ENCODE measurements at places on chromosomes 1 and 21.

- DNase-seq = no peak
These were observed 7.9 kb downstream of the LAX1 start for GRCh38 chr1:203772836-203773235.

DNA sequence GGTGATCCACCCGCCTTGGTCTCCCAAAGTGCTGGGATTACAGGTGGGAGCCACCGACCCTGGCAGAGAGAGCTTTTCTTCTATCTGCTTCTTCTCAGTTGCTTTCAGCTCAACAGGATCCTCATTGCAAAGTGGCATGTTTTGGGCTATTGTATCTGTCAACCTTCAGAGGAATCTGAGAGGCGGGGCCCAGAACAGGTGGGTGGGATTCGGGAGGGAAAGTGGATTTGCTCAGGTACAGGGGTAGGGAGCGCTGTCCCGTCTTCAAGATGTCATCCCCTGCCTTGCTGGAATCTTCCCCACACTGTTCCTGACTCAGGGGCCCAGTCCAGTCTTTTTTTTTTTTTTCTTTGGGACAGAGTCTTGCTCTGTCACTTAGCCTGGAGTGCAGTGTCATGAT is 26.9 kb upstream of the RCC2 start:
- DNase-seq = no peak

- DNase-seq = no peak
These were observed 771 bp upstream of the RAD54L start for GRCh38 chr1:46246548-46247435.

DNA sequence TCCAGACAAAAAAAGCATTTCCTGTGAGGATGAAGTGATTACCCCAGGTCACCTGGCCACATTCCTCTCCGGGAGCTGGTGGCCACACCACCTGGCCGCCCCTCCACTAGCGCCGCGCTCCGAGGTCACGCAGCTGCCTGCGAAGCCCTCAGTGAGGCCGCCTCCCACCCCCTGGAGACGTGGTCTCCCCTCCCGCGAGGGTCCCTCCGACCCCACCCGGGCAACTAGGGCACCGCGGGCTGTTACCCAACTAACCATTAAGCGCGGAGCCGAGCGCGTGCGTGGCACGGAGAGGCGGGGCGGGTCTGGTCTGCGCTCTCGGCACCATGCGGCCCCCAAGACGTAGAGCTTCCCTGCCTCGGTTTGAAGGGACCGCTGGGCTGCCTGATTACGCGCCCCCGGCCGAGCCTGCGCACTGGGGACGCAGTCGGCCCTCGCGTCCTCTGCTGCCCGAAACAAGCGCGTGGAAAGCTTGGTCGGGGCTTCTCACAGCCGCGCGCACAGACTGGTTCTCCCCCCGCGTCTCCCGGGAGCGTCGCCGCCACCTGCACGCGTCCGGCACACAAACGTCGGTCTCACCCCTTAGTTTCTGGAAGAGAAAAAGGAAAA is 106.5 kb downstream of the SLC16A1 start:
- DNase-seq = no peak

- DNase-seq = no peak
These were observed 79.6 kb upstream of the GCLM start for GRCh38 chr1:93988634-93989350.

GRCh38 chr21:43611598-43612369 is 47.5 kb downstream of the HSF2BP start:
- DNase-seq = no peak

DNA sequence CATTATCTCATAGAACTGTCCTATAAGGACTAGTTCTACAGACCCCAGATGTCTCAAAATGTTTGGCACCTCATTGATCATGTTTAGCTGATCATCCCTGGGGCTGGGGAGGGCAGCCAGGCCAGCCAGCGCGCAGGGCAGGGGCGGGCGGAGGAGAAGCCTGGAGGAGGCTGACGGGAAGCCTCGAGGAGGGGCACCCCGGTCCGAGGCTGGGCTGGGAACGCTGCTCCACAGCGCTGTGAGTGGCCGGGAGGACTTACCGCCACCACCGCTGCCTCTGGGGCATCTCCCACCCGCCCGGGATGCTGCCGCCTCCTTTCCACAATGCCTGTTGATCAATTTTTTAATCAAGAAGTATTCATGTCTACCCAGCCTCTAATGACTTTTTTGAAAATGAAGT is 159.5 kb upstream of the GREM2 start:
- DNase-seq = no peak

- DNase-seq = no peak
These were observed 785.1 kb upstream of the ADGRL4 start for GRCh38 chr1:79791488-79792218.

DNA sequence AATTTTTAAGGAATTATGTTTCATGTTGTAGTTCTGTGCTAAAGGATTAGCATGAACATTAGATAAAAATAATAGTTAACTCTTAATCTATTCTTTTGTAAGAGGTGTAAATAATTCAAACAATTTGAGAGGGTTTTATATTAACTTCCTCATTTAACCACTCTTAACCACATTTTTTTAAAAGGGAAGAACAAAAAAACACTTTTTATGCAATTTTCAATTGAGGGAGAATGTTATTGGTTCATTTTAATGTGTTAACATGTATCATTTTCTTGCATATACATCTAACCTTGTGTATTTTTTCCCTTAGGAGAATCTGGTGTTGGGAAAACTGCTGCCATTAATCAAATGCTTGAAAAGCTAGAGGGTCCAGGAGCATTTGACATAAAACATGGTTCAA is 169.0 kb downstream of the LBR start:
- DNase-seq = no peak

GRCh38 chr1:16167331-16168143 is 11.7 kb upstream of the EPHA2 start:
- peak; percentile 25 for DNase-seq

- no peak for DNase-seq
These were observed 7.3 kb upstream of the RBP7 start for GRCh38 chr1:9989773-9990172.

DNA sequence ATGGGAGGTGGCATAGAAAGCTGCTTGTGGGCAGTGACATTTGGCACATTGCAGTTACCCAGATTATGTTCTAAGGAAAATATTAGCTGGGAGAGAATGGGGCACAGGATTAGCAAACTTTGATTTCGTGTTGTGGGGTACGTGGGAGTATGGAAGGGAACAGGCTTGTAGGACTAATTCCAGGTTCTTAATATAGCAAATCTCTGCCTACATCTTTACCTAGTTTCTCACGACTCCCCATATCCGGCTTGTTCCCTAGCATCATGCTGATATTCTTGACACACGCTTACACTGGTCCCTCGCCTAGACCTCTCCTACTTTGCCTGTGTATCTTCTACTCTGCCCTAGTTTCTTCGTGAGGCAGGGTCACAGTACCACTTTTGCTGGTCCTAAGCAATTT is 293.9 kb upstream of the PLXNA2 start:
- DNase-seq = no peak

GRCh38 chr1:76227621-76228020 is 153.1 kb downstream of the ST6GALNAC3 start:
- no peak for DNase-seq

DNA sequence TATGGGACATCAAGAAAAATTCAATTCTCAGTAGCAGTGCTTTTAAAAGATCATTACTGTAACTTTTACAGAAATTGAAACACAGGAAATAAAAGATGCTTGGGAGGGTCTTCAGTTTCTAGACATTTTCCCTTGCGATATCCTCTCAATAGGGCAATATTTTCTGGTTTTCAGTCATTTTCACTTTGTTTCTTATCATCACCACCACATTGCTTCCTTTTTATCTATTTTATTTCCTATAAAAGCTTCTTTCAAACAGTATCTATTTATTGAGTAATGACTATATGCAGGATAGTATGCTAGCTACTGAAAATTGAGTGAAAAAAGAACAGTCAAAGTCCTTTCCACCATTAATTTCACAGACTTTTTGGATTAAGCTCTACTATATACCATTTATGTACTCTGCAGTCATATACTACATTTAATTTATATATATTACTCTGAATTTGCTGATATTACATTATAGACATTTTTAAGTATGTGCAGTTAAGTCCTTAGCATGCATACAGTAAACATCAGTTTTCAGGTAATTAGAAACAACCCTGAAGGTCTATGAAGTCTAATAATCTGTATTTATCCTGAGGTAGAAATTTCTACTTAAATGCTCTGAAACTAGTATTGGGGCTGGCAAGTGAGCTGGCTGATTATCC is 18.7 kb downstream of the TRMT1L start:
- no peak for DNase-seq

DNA sequence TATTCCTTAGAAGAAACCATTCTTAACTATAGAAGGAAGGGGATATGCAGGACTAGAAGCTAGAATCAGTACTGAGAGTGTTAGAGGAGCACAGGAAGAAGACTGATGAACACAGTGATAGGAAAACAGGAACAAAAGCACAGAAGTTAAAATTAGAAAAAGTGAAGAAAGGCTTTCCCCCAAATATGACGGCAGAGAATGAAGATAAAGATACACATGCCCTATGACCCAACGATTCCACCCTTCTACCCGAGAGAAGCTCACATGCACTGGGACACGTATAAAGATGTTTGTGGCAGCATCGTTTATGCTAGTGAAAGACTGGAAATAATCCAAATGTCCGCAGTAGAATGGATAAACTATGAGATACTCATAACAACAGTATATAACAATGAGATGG is 74.2 kb downstream of the DTL start:
- no peak for DNase-seq

GRCh38 chr1:94270801-94271203 is 33.4 kb upstream of the ARHGAP29 start:
- DNase-seq = no peak

DNA sequence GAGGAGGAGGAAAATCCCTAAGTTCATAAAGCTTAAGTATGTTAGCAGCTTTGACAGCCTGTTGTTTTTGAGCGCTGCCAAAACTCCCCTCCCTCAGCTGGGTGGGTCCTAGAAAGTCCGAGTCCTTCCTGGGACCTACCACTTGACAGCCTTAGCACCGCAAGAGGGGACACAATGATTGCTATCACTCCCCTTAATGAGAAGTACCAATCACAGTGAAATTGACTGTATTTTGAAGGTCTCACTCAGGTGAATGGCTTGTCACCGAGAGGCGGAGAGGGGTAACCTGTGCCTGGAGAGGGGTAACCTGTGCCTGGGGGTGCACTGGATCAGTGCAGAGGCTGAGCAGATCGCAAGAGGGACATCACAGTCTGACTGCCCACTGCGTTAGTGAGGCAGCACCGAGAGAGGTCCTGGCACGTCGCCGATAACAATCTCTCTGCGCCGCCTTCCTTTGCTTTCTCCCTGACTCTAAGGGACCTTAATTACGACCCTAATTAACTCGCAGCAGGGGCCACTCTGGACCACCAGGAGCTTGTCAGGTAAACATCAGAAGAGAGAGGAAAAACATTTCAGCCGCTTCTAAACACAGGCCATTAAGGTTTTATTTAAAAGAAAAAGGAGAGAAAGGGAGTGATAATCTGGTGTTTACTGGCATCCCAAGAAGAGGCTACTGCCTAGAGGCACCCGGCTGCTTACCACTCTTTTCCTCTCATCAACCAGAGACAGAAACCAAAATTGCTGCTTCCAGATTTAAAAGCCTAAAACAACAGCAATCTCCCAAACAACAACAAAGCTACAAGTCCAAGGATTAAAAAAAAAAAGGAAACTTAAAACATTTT is 25.7 kb upstream of the KCNK1 start:
- DNase-seq = no peak

DNA sequence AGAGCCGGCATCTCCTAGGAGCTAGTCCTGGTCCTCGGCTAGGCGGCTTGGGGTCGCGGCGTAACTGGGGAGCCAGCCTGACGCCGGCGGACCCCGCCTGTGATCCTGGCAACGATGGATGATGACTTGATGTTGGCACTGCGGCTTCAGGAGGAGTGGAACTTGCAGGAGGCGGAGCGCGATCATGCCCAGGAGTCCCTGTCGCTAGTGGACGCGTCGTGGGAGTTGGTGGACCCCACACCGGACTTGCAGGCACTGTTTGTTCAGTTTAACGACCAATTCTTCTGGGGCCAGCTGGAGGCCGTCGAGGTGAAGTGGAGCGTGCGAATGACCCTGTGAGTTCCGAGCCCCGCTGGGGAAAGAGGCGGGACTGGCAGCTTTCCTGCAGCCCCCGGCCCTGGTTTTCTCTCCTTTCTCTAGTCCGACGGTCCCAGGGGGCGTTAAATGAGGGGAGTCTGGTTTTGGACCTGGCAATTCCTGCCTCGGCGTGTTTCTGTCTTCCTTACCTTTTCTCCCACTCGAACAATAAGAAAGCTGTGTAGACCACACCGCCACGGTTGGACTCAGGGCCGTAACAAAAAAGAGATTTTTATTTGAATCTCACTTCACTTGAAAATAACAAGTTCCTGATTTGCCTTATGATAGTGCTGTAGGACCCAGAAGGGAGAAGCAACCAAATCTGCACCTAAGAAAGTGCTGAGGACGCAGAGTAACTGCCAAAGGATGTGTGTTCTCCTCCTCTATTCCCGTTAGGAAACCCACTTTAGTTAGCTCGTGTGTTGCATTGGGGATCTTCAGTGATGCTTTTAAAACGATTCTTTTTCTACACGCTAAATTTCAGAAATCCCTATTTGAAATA is at the start of gene SPRTN:
Gene SPRTN, plus strand, starts transcription at position 24 of the 859 bp plus-strand sequence. Its CDS starts 91 bp downstream, at position 115.
- no peak for DNase-seq

DNA sequence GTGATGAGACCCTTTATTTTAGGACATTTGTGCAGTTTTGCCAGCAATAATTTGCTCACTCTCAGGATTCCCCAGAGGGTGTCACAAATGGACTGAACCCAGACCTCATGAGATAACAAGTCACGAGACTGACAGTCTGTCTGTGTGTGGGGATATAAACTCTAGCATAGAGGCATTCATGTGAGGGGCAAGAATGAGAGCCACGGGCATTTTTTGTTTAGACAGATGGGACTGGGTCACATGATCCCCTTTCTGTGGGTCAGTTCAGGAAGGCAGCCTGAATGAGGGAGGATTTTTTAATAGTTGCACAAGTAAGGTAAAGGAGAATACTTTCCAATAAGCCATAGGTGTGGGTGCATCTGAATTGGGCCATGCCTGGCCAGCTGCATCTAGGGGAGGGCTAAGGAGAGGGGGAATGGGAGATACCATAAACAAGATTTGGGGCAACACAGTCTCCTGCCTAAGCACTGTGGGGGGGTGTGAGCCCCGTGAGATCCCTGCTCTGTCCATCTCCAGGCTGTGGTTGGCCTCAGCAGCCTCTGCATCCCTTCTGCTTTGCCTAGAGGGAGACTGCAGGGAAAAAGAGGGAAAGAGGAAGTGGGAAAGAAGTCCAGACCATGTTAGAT is 66.6 kb downstream of the NAV1 start:
- DNase-seq = no peak

DNA sequence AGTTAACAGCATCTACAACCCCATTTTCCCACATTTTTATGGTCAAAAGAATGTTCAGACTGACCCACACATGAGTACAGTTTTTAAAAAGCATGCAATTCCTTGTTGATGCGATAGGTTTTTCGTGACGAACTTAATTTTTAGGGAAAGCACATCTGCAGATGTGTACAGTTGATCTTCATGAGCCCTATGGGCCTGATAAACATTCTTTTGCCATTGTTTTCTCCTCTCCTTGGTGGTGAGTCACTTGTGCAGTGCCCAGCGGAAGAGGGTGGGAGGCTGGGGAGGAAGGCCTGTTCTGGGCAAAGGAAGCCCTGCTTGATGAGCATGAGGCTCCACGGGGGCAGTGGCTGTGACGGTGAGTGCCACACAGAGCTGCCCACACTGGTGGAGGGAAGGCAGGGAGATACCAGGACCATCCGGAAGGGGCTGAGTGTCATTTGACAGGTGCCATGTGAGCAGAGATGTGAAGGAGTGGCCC is 5.3 kb downstream of the ARF1 start:
- peak; percentile 6 for DNase-seq

- DNase-seq = no peak
These were observed 4.9 kb upstream of the NID1 start for GRCh38 chr1:236069796-236070195.
